ENCODE measurements at places on chromosomes 4 and X.

GRCh38 chr4:110904435-110905065 is 281.7 kb upstream of the PITX2 start:
- no peak for DNase-seq

DNA sequence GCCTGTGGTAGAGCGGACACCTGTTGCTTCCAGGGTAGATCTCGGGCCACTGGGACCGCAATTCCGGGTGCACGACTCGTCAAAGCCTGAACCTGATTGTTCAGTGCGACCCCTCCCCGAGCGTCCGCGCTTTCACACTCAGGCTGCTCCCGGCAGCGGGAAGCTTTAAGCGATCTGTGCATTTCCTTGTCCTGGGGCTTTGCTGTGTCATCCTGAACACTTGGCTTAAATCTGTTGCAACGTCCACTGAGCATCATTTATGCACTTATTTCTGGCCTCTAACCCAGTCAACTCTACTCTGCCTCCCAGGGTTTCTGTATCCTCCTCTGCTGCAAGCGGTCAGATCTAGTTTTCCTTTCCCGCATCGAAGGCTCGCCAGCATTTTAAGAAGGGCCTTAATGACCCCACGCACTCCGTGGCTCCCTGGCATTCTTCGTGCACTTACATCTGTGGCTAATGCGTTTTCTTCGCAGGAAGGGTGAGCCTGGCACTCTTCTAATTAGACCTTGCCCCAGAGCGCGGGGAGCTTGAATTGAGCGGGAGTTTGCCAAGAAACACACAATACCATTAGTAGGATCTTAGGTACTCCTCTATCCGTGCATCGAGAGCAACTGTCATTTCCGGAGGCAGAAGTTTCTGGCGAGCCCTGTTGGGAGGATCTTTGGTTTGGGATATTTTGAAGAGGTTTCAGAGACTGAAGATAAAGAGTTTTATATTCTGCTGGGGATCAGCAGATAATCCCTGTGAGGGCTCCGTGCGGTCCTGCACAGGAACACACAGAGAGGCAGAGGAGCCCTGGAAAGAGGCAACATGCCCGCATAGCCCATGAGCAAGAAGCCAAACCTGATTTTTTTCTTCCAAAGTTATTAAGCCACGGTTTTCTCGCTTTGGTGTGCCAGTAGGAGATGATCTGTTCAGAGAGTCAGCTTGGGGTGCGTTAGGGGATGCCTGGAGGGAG is 654 bp upstream of the DDIT4L start:
- no peak for DNase-seq

DNA sequence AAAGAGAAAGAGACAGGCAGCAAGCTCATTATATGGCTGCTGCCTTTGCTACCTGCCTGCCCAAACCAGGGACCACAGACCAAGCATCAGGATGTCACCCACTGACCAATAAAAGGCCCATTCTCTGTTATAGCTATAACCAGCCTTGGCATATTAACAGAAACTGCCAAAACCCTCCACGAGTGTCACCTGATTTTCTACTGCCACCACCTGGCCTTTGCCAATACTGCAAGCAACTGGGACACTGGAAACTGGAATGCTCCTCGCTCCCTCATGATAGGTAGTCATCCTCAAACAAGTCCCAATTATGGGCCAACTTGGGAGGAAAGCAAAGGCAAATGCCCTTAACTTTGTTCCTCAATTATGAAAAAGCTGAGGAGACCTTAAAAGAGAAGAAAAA is 76.0 kb downstream of the SPIN4 start:
- DNase-seq, result peak; percentile 26

DNA sequence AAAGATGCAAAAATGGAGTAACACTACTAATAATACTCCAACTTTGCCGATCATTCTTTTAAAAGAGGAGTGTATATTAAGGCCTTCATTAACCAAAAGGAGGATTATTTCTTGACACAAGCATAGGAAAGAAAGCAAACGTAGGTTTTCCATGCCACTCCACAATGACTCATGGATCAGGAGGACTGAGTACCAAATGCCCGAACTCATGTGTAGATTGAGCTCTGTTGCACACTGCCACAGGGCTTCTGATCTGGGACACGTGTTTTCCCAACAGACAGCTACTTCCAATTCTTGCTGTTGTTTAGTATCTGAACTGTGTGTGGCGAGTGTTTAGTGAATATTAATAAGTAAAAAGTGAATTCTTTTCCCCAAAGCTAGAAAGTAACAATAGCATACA is 131.2 kb downstream of the LDB2 start:
- no peak for DNase-seq

GRCh38 chr4:74161666-74162450 is 3.9 kb downstream of the MTHFD2L start:
- no peak for DNase-seq

- no peak for DNase-seq
These were observed 128.1 kb downstream of the MID1 start for GRCh38 chrX:10492250-10492649.

DNA sequence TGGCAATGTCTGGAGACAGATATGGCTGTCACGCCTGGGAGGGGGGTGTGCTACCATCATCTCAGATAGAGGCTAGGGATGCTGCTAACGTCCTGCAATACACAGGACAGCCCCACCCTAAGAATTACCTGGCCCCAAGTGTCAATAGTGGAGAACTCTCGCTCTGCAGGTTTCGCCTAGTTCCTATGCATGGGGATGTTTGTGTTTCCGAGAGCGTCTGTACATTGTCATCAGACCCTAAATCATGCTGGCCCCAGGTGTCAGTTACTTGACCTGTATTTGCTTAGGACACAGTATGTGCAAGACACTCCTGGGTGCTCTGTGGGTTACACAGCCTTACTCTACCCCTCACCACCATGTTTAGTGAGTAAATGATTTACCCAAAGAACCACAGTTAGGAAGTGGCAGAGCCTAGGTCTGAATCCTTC is 90.8 kb downstream of the AFF1 start:
- no peak for DNase-seq

GRCh38 chrX:41516999-41517765 is 70.0 kb downstream of the NYX start:
- no peak for DNase-seq

- DNase-seq, result no peak
These were observed 5.4 kb upstream of the SHROOM3 start for GRCh38 chr4:76429636-76430035.

DNA sequence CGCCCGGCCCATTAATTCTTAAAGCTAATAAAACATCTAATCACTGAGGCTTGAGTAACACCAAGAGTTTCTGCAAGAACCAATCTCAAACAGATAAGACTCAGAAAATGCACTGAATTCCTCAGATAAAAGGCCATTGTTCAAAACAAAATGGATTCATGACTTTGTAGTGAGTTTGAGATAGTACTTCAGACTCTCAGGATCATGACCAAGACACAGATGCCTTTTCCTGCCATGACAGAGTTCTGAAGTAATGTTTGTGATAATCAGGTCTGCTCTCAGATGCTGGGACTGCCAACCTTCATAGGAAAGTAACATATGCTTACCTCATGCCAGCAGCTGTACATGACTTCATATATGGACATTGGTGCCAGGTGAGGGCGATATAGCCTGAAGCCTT is 54.6 kb downstream of the NIPAL1 start:
- DNase-seq, result no peak

- DNase-seq, result no peak
These were observed 2.3 kb upstream of the IRF2 start for GRCh38 chr4:184476695-184477094.

DNA sequence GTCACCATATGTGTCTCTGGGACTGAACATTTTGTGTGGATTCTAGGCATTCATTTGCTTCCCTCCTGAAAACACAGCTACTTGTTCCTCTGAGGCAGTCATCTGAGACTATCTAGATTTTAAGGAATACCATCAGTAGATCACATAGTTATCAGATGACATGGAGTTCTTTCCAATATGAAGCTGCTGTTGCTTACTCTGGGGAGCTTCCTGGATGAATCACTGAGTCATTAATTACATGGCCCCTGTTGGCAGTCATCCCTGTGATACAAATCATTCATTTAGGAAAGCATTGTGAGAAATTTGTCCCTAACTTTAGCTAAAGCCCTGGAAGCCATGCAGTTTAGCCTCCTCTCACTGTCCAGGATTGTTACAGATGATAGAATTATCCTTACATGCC is 98.2 kb upstream of the ARSJ start:
- DNase-seq, result no peak

DNA sequence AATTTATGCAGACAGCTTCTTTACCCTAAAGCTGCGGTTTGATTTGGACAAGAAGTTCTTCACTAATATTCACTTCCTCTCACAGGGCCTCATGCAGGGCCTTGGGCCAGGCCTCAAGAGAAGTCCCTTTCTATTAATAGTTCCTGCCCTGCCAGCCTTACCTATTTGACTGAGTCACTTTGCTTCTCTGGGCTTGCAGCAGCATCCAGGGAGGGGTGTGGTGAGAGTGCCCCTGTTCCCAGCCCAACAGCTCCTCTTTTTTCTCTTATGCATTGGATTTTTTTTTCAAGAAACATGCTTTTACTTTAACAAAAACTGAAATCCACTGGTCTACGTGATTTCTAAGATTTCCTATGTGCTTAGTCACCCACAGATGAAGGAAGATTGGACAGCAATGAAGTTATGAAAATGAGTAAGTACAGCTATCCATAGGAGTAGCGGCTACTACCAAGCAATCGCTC is 26.7 kb downstream of the FAM156B start:
- no peak for DNase-seq

DNA sequence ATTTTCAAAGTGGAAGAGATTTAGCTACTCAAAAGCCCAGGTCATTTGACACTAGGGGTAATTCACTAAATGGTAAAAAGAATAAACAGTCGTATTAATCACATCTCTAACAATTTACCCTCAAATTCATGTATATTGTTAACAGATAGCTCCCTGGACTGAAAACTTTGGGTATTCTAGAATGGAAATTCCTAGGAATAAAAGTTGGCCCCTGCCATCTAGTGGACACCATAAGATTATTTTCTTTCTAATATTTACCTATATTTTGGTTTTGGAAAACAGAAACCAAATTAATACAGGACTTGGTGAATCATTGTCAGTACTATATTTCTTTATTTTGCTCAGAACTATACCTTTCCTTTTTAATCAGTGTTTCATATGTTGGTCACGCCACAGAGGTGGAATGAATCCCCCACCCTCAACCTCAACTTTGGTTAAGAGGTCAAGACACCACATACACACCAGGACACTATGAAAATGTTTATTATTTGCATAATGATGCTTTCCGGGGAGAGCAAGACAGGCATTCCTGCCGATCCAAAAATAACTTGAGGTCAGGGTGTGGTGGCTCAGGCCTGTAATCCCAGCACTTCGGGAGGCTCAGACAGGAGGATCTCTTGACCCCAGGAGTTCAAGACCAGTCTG is 96.2 kb upstream of the APOOL start:
- DNase-seq, result no peak

- no peak for DNase-seq
These were observed 17.0 kb downstream of the RBMX2 start for GRCh38 chrX:130418740-130419139.

DNA sequence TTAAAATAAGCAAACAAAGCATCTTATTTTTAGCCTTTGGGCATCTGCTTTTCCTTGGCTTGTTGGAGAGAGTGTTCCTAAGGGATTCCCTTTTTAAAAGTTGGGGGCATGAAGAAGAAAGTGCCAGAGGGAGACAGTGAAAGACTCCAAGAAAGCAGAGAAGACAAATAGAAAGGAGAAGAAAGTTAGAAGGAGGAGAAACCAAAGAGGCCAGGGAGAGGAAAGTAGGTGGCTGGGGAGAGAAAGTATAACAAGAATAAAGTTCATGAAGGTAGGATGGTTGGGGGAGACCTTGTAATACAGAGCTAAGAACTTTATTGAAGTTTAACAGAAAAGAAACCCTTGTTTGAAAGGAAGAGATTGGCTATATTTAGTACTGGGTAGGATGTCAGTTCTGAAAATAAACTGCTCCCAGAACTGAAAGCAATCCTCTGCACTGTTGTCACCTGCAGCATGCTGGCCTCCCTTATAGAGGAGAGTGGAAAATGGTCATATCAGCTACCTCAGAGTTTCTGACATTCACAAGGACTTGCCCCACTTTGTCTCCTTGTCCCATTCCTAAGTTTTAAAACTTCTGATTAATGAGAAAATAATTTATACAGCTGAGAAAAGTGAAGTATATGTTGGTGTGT is 125.3 kb upstream of the VAMP7 start:
- DNase-seq, result no peak

DNA sequence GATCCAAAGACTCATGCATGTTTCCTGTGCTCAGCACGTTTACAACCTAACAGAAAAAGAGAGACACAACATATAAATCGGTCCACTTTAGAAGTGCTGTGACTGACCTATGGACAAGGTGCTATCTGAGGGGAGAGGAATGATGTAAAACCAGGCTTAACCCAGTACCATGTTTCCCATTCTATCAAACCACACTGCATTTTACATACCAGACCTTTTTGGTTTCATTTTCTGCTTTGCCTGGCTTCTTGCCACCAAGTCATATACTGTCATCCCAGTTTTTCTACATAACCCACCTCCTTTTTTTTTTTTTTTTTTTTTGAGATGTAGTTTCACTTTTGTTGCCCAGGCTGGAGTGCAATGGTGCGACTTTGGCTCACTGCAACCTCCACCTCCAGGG is 82.2 kb downstream of the KLF8 start:
- DNase-seq, result no peak

DNA sequence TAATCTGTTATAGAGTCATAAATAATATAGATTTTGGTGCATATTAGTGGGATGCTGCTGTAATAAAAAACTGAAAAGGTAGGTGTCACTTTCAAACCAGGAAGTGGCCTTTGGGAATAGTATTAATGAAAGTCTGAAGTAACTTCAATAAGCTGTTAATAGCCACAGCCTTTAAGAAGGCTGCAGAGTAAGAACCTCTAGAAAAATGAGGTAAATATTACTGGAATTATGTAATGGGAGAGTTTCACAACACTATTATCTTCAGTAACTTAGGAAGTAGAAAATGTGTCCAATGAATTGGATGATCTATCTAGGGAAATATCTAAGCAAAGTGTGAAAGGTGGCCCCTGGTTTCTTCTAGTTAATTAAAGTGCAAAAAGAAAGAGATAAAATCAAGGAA is 104.7 kb downstream of the NCAPG start:
- DNase-seq, result no peak

GRCh38 chr4:53321151-53321983 is 44.5 kb downstream of the SCFD2 start:
- DNase-seq, result no peak

DNA sequence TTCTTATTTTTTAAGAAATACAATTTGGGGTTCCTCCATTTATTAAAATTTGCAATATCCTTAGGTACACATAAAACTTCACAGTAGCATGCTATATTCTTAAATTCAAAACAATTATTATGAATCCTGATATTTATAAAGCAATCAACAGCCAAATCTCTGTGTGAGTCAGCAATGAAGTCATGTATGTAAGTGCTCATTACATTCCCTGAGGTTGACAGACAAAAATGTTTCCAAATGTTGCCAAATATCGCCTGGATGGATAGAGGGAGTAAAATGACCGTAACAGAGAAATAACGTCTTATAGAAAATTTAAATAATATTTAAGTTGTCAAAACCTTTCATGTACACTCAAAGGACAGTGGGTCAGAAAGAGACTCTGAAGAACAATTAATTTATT is 220.0 kb downstream of the PCDH18 start:
- DNase-seq, result no peak

- DNase-seq, result no peak
These were observed 64.2 kb downstream of the SPINK2 start for GRCh38 chr4:56757261-56757746.

- no peak for DNase-seq
These were observed 109.3 kb upstream of the DGKK start for GRCh38 chrX:50579955-50580354.

GRCh38 chr4:11566444-11567022 is 137.8 kb upstream of the HS3ST1 start:
- no peak for DNase-seq
